Foreskin keratinocyte (primary cell): ENCODE measurements at places on chromosomes 1 and 21.

DNA sequence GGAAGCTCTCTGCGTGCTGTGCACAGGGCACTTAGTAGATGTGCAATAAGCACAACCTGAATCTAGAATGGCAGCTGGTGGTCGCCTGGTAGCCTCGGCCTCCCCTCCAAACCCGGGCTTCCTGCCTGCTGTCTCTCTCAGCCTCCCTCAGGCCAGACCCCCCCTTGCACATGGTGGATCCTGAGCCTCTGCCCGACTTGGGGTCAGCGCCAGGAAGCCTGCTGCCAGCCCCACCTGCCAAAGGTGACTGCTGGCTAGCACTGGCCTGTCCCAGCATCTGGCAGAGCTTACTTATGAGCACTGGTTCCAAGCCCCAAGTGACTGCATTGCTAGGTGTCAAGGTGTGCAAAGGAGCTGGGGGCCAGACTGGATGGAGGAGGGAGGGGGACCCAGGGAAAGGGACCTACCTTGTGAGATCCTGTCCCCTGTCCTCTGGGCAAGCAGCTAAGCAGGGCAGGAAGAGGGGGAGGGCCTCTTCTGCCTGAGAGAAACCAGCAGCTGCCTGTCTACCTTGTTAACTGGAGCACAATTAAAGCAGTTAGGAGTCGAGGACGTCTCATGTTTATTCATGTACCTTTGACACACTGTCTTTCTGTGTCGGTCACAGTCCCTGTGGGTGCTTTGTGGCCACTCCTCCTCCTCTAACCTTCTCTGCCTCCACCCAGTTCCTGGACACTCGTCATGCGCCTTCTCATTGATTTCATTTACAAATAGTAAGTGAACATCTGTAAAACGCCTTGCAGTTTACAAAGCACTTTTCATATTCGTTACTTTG lies 100.9 kb downstream of the DDX20 start:
- no peak for DNase-seq

DNA sequence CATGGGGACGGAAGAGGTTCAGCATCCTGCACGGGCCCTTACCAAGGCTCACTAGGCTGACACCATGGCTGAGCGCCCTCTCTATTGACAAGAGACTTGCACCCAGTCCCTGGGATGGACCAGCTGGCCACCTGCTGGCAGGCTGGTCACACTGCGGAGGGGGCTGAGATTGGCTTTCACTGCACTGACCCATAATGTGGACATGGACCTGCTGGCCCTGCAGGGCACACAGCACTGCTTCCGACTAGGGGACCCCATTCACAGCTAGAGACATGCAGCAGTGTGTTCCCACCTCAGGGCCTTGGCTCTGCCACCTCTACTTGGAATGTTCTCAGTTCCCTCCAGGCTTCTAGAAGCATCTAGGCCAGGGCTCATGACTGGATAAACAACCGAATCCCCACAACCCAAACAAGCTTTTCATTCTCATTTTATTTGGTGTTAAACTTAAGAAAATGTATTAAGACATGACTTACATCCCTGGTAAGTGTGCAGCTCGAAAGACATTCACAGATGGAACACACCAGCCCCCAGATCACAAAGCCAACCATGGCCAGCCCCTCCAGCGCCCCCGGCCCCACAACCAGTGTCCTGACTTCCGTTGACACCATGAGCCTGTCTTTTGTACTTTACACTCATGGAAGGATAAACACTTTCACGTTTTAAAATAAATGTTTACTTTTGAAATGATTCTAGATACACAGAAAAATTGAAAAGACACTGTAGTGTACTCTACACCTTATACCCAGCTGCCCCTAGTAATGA lies 9.3 kb upstream of the SRARP start:
- DNase-seq = no peak

DNA sequence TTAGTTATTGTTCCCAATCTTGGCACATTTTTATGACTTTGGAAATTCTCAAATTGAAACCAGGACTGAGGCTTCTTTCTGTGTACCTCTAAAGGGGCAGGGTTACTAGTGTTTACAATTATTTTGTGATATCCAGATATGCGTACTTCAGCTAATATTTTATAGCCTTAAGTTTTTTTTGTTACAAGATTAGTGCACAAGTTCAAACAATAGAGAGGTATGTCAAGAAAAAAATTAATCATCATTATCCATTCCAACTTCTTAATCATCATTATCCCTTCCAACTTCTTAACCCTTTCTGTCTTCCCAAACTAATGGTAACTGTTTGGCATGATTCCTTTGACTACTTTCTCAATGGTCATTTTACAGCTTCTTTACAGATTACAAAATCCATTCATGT lies 272.9 kb upstream of the C1orf105 start:
- no peak for DNase-seq

GRCh38 chr21:16291296-16291695 lies 561.5 kb downstream of the USP25 start:
- DNase-seq = no peak

DNA sequence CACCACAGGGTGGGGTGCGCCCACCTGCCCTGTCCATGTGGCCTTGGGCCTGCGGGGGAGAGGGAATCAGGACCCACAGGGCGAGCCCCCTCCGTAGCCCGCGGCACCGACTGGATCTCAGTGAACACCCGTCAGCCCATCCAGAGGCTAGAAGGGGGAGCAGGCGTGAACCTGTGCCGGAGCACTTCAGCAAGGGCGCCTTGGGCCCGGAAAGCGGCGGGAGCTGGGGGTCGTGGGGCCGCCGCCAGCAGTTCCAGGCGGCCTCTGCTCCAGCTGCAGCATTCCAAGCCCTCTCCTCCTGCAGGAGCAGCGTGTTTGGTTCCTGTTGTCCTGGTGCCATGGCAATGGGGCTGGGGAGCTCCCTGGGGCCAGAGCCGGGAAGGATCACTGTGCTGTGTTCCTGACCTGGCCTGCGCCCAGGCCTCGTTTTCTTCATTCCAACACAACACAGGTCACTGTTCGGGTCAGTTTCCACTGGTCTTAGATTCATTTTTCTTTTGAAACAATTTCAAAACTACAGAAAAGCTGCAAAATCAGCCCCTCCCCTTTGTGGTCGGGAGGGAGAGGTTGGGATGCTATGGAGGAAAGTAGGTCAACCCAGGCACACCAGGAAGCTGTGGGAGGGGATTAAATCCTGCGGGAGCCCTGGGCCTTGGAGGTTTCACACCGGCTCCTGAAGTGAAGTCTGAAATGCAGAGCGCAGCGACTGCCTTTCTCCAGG lies 18.8 kb downstream of the SLX9 start:
- no peak for DNase-seq

DNA sequence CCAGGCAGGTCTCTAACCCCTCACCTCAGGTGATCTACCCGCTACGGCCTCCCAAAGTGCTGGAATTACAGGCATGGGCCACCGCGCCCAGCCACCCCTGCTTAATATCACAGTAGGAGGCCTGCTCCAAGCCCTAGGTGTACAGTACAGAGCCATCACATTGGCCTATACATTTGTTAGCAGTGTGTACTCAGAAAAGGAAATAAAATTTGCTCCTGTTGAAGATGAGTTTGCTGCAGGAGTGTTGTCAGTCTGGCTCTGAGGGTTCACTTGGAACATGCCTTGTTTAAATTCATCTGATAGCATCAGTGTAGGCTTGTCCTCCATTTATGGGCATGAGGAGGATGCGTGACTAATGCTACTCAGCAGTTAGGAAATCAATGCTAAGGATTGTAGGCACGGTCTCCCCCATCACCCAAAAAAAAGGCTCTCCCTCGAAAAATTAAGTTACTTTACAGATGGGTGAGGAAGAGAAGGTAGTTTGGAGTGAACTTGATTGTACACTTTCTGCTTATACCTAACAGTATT lies 4.6 kb upstream of the ENAH start:
- DNase-seq = peak; percentile 83

DNA sequence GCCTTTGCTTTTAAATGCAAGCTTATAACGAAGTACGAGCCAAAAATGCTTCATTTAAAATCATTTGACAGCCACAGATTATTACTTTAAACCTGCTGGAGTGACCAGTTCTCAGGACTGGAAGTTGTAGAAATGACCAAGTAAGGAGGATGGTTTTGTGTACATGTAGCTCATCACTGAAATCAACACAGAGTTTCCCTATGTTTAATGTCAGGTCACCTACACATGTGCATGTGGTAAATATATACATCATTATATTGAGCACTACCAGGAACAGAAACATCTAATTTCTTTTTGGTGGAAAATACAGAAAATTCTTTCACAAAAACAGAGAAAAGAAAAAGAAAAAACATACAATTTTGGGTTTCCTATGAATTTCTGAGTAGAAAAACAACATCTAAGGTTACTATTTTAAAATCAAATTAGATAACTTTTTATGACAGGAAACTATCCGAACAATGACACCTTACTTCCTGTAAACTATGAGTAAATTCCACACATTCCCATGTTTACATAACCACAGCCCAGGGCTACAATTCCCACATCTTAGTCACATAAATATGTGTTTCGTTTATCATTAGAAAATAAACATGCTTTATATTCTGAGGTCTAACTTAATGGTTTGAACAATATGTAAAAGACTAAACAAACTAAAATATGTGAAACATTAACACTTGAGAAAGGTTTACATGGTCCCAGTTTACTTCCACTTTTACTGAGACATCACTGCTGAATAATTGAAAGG lies 73.6 kb downstream of the ZNF281 start:
- no peak for DNase-seq

- DNase-seq = no peak
These were observed 84.0 kb downstream of the SYT14 start for GRCh38 chr1:210022044-210022443.

DNA sequence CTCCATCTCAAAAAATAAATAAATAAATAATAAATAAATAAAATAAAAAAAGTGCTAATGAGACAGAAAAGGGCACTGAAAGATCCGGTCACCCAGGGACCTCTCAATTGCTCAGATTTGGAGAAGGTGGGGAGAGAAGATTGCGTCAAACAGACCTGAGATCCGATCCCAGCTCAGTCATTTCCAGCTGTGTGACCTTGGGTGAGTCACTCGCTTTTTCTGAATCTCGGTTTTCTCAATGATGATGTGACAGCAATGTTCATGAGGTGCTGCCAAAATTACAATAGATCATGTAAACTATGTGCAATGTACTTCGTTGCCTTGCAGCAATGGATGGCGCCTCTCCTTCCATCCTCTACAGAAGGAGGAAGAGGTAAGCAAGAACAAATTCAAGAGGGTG lies 11.1 kb upstream of the MEF2D start:
- no peak for DNase-seq

- peak; percentile 65 for DNase-seq
These were observed 37.3 kb downstream of the MFSD2A start for GRCh38 chr1:39992234-39992633.

DNA sequence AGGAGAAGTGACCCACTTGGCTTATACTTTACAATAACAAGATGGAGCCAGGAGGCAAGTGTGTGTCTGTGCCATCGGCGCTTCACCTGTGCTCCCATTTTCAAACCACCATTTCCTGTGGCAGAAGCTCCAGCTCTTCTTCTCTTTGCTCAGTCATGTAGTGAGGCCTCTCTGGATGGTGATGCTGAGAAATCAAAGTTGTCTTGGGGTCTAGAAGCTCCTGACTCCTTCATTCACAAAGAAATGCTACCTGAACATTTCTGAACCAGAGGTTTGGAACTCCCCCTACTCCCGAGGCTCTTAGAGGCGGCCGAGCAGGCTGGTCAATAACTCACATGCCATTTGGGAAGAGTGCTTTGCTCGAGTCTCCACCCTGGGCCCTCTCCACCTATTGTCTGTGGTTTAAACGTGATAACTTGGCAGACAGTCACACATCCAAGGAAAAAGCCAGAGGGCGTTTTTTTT lies 18.0 kb downstream of the SLAMF1 start:
- DNase-seq = no peak

DNA sequence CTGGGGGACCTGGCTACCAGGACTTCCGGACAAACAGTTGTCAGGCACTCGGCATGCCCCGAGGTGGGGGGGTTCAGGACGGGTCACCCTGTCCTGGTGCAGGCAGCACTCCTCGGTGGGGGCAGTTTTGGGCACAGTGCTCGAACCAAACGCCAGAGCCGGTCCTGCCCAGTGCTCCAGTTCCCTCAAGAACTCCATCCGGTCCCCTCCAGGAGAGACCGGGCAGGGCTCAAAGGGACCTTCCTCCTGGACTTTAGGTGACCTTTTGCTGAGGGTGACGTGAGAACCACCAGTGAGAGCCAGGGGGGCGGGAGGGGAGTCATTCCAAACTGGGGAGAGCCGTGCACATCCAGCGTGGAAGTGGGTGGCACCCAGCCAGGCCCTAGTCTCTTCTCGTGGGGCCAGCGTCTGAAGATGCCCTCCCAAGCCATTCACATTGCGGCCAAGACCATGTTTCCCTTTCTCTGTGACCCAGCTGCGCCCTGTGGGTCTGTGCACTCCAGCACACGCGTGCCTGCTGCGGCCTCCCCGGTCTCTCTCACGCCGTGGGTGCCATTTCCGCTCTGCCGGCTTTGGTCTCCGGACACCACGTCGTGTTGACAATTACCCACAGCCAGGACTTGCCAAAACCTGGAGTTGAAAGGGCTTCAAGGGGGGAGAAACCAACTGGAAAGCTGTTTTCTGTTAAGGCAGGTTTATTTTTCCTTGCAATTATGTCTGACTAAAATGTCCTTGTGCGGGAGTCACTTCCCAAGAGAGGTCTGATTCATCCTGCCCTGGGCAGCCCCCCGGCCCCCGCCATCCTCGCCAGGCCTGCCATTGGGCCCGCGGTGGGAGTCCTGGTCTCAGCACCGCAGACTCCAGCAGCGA lies 178.8 kb upstream of the ARHGEF16 start:
- no peak for DNase-seq

DNA sequence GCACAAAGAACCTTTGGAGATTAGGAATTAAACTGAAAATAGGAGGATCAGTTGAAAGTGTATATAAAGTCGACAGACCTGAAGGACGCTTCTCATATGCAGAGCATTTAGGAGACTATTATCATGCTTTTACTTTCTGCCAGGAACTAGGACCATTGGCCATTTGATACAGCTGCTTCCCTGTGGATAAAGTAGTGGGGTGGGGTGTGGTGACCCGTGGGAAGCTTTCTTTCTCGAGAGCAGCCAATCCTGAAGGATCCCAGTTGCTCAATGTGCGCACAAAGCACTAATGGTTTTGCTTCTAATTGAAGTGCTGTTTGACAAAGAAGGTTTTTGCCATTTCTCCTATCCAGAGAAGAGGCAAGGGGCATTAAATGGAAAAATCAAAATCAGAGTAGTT lies 14.9 kb upstream of the CD55 start:
- no peak for DNase-seq

GRCh38 chr1:224375059-224375458 lies 18.4 kb downstream of the CNIH4 start:
- DNase-seq = no peak
